ENCODE measurements at places on chromosomes 5 and 9.
A peak's percentile ranks its signal among the peaks of the same experiment; 100 is the strongest.

- no peaks in the 10 kb centered on the region for H3K4me1 ChIP-seq
- H3K36me3 ChIP-seq: no peaks in the 10 kb centered on the region
- no peak for DNase-seq
Observed at GRCh38 chr5:96093890-96094381, 132.3 kb upstream of the ELL2 start.

GRCh38 chr5:5278815-5279381 is 138.8 kb downstream of the ADAMTS16 start:
- no peaks in the 10 kb centered on the region for H3K27me3 ChIP-seq
- no peak overlapping the region for H3K4me3 ChIP-seq
- H3K36me3 ChIP-seq: no peaks in the 10 kb centered on the region
- no peak for DNase-seq

DNA sequence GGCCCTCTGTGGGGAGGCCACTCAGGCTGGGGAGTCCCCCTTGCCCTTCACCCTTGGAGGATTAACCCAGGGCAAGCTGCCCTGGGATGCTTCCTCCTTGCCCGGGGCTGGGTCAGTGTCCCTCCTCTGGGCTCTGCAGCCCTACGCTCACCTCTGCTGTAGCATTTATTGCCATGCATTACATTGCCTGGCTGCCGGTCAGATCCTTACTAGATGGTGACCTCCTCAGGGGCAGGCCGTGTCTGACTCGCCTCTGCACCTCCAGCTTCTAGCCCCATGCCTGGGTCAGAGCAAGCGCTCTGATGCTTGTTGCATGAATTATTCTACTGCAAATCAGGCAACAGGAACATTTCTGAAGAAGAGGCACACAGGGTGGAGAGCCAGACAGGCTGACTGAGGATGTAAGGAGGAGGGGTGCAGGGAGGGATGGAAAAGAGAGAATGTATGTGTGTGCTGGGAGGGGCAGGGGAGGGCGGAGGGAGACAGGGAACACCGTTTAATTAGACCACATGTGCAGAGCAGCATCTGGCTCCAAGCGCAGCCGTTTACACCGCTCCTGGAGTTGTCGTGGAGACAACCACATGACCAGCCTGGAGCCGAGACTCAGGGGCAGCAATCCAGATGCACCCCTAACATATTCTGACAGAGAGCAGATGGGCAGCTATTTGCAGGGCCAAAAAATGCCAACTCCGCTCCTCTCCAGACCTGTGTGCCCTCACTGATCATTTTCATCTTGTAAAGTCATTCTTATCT is 117.0 kb downstream of the CRB2 start:
- peak overlapping the region; percentile 48 for H3K27ac ChIP-seq
- H3K36me3 ChIP-seq: peaks cover 2% of the 10 kb centered on the region
- H3K27me3 ChIP-seq: no peaks in the 10 kb centered on the region

DNA sequence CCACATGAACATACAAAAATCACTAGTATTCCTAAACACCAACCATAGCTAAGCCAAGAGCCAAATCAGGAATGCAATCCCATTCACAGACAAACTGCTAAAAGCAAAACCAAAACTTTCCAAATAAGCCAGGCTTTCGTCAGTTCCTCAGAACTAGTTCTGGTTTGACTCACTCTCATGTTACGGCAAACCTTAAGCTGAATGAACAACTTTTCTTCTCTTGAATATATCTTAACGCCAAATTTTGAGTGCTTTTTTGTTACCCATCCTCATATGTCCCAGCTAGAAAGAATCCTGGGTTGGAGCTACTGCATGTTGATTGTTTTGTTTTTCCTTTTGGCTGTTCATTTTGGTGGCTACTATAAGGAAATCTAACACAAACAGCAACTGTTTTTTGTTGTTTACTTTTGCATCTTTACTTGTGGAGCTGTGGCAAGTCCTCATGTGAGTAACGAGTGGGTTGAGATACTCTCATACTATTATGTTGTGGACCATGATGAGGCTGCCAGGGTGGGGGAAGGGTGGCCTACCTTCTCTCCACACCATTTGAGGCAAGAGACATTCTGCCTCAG is at the start of gene PDCD1LG2:
Gene PDCD1LG2, plus strand, starts transcription at position 172 of the 572 bp plus-strand sequence. CDS start 12,016 bp downstream, outside the sequence.
- no peak within 1 kb of the TSS for H3K27ac ChIP-seq
- no peak for DNase-seq
- no peaks in the 10 kb centered on the region for H3K4me1 ChIP-seq

DNA sequence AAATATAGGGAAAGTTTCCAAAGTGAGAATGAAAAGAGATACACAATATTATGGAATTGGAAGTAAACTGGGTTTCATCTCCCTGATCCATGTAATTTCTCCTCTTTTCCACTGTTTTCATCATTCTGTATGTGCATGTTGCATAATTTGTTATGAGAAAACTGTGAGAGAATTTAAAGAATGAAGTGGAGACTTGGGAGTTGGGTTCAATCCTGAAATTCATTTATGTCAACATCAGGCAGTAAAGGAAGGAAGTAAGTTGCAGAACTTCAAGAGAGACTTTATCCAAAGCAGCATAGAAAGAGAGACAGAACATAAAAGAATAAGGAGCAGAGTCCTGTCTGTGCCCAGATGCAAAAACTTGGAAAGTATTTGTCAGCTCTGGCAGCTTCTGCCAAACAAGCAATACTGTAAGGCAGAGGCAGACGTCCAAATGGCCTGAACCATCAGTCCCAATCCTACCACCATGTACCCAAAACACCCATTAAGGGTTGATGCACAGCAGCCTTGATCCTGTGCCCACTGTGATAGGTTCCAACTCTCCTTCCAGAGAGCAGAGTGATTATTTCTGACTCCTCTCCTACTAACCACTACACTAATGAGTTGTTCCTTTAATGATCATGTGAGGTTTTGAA is 425.3 kb upstream of the CDH6 start:
- no peaks in the 10 kb centered on the region for H3K4me1 ChIP-seq
- H3K27ac ChIP-seq: no peak overlapping the region
- peak; percentile 2 for DNase-seq
- no peak overlapping the region for H3K4me3 ChIP-seq

- peak overlapping the region; percentile 66 for H3K4me3 ChIP-seq
- DNase-seq: peak; percentile 52
- H3K36me3 ChIP-seq: no peaks in the 10 kb centered on the region
- H3K4me1 ChIP-seq: peaks cover 7% of the 10 kb centered on the region
Observed at GRCh38 chr9:125747765-125748445, 732 bp downstream of the PBX3 start.
